ENCODE measurements at places on chromosomes 5 and 9.

GRCh38 chr9:16316911-16317817 is 553.3 kb downstream of the BNC2 start:
- DNase-seq, result no peak

- no peak for DNase-seq
Measured at GRCh38 chr9:8261737-8262136, 462.2 kb upstream of the DMAC1 start.

- DNase-seq, result no peak
Measured at GRCh38 chr9:127852829-127853228, 1.6 kb downstream of the ENG start.

GRCh38 chr5:86320266-86320665 is 297.5 kb upstream of the COX7C start:
- no peak for DNase-seq

DNA sequence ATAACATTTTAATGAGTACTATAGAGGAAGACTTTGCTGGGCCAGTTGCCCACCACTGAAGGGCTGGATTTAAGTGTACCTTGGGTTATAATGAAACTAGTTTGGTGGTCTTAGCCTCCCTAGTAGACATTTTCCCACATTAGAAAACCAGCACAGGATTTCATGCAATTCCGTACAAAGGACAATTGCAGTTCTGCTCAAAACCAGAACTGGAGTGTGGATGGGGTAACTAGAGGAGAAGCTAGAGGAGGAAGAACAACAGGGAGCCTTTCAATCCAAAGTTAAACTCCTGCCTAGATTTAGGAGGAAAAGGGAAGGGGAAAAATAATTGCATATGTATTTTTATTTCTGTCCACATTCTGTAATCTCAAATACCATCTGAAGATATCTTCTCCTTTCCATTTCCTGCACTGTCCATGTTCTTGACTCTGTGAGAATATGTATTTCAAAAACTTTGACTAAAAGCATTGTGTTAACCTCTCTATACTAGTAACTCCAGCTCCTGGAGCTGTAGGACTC is 97.5 kb upstream of the SSBP2 start:
- no peak for DNase-seq

- DNase-seq, result no peak
Measured at GRCh38 chr9:96294159-96294545, 7.8 kb downstream of the HSD17B3 start.

DNA sequence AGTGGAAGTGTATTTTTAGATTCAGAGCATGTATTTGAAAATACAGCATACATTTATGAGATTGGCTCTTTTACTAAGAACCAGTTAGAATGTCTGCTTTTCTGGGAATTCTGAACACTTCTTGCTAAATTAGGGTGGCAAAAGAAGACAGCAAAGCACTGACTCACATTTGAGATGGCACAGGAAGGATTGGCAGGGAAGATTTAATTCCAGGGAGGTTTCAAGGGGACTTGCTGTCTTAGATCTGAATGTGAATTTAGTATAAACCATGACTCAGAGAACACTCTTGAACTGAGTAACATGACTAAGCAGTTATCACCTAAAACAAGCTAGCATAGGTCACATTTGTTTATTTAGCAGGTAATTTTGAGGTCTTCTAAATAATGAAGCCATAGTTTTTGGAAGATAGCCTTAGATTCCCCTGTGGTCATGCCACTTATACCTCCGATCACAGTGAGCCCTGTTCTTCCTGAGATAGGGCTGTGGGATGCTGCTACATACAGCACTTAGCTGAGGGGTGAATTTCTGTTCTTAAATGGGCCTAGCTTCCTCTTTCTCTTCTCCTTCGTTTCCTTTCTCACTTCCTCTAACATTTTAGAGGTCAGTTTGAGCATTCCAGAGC is 173.8 kb downstream of the PCSK1 start:
- DNase-seq, result peak; percentile 16

- DNase-seq, result no peak
Measured at GRCh38 chr5:59206132-59206581, 623.3 kb downstream of the RAB3C start.

Data from LoVo (cell line).